Left renal pelvis (tissue), 4 donors: ENCODE measurements at places on chromosomes 1 and 21. TPM values are rescaled to one million over a fixed set of nuclear protein-coding genes. Genes with fewer than 3 reads are reported as not detected.

KRTAP20-4 gene
- polyA plus RNA-seq, result not detected

PWP2 gene
- polyA plus RNA-seq, result 2.6 TPM

ROR1 gene
- polyA plus RNA-seq, result 116 TPM

ADGRL4 gene
- polyA plus RNA-seq, result 25.5 TPM

RNF186 gene
- 0.29 TPM for polyA plus RNA-seq

AGT gene
- polyA plus RNA-seq, result 41.5 TPM

BATF3 gene
- 1.4 TPM for polyA plus RNA-seq

EXOC8 gene
- polyA plus RNA-seq, result 11.3 TPM

ST6GALNAC5 gene
- 4.4 TPM for polyA plus RNA-seq

FMOD gene
- 291 TPM for polyA plus RNA-seq

CLDN17 gene
- not detected for polyA plus RNA-seq

MYOG gene
- polyA plus RNA-seq, result 0.19 TPM

- DNase-seq, result no peak
Observed at GRCh38 chr1:119884711-119885110, 11.6 kb downstream of the ADAM30 start.

DNA sequence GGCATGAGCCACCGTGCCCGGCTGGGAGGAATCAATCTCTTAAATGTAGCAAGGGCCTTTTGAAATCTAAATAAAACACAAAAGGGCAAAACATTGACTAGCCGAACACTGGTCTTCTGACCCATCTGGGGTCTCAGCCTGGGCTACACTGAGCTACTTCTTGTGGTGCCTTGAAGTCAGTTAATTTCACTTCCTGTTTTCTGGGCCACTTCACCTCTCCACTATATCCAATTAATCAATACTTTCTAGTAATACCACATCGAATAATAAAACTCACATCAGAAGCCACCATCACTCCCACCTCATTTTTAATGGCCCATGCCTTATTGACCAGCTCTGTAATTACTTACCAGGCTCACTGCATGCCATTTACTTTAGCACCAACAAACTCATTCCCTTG, 138.0 kb upstream of the SAMSN1 start:
- DNase-seq, result no peak

DNA sequence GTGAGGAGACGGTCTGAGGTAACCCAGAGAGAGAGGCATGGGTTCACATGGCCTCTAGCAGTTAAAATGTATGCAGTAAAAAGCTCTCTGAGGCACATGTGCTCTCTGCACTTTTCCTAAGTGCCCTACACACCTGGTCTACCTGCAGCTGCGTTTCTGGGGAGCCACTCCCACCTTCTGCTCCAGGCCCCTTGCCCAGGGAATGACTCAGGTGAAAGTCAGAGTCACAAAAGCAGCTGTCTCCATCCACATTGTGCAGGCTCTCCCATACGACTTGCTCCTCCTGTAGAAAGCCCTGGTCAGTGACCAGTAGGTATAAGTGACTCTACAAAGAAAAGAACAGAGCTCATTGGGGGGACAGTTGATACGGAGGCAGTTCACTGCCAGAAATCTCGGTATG, 8.8 kb downstream of the MINDY1 start:
- no peak for DNase-seq

DNA sequence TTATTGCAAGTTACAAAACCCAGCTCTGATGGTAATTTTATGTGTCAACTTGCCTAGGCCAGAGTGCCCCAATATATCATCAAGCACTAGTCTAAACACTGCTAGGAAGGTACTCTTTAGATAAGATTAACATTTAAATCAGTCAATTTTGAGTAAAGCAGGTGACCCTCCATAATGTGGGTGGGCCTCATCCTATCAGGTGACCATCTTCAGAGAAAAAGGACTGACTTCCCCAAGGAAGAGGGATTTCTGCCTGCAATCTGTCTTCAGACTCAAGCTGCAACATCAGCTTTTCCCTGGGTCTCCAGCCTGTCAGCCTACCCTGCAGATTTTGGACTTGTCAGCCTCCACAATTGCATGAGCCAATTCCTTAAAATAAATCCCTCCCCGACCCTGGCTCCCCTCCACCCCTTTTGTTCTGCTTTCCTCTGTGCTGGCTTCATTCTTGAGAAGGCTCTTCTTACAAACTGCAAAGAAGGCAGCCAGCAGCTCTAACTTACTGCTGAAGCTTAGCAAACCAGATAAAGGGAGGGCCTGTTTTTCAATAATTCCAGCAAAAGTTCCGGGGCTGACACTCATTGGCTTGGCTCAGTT, 56.4 kb upstream of the RUNX3 start:
- no peak for DNase-seq

GRCh38 chr1:225360119-225360518, 67.7 kb downstream of the LBR start:
- no peak for DNase-seq

- DNase-seq, result no peak
Observed at GRCh38 chr1:211738096-211738690, 62.8 kb upstream of the NEK2 start.

- no peak for DNase-seq
Observed at GRCh38 chr1:1435106-1435903, at the start of gene VWA1. Gene VWA1, plus strand, starts transcription at chr1:1435690. Its CDS starts 59 bp downstream, at chr1:1435749.

GRCh38 chr1:55286856-55287602, 71.9 kb upstream of the USP24 start:
- DNase-seq, result no peak

DNA sequence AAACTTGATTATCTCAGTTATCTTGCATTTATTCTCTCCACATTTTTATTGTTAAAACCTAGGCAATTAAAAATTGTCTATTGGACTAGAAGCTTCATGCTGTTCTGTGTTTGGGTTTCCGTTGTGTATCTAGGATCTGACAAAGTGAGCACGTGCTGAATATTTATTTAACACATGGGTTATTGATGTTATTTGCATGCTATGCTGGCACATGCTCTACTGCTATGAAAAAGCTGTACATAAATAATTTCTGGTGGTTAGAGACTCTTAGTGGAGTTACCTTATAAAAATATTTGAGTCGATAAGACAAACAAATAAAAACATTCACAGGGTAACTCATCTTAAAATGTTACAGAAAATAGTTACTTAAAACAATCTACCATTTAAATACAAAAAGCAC, 1769.7 kb downstream of the MRPL39 start:
- no peak for DNase-seq

DNA sequence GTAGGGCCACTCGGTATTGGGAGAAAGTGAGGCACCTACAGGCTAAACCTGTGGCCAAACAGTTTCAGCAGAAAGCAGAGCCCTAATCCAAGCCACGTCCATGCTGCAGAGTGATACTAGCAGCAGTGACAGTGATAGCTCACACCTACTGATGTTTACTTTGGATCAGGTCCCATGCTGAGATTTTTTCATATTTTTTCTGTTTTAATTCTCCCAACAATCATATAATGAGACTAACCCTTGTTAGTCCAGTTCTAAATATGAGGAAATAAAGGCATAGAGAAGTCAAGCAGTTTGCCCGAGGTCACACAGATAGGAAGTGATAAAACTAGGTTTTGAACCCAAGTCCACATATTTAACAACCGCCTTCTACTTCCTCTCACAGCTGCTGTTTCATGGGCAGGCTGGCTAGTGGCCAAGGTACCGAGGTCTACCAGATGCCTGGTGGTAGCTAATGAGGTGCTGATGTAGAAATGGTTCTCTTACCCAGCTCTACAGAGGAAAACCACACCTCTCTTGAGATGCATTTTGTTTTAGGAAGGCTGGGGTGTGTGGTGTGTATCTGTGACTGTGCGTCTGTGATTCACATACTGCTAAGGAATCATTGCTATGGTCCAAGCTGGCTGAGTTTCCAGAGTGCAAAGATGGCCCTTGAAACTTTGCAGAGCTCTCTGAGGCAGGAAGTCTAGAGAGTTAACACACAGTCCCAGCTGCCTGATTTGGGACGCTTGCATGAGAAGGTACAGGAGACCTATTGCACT, 80.3 kb upstream of the ARTN start:
- no peak for DNase-seq

GRCh38 chr1:161045736-161046604, at the start of gene USF1:
Gene USF1, minus strand, starts transcription at chr1:161045977. Its CDS starts 2,702 bp downstream, at chr1:161043275.
- peak; percentile 94 for DNase-seq

- no peak for DNase-seq
Observed at GRCh38 chr1:220696863-220697231, 6.7 kb downstream of the C1orf115 start.

GRCh38 chr1:24027838-24028468, 47.8 kb upstream of the SRSF10 start:
- DNase-seq, result no peak

GRCh38 chr1:87706203-87706602, 377.5 kb downstream of the LMO4 start:
- no peak for DNase-seq

DNA sequence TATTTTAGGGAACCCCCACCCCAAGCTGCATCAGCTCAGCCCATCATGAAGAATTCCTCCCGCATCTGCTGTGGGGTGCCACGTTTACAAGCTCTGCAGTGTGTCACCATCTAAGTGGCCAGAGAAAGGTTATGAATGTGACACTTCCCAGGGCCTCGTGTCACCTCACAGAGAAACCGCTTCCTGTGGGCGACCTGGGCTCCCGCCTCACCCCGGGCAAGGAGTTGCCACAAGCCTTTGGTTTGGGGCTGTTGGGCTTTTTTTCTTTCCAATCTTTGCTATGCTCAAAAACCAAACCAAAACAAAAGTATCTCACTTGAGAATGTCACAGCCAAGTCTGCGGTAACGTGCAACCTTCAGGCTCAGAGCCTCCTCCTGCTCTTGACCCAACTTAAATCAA, 82.1 kb upstream of the ARHGEF16 start:
- no peak for DNase-seq

- DNase-seq, result no peak
Observed at GRCh38 chr21:35974775-35975174, 85.6 kb downstream of the SETD4 start.

DNA sequence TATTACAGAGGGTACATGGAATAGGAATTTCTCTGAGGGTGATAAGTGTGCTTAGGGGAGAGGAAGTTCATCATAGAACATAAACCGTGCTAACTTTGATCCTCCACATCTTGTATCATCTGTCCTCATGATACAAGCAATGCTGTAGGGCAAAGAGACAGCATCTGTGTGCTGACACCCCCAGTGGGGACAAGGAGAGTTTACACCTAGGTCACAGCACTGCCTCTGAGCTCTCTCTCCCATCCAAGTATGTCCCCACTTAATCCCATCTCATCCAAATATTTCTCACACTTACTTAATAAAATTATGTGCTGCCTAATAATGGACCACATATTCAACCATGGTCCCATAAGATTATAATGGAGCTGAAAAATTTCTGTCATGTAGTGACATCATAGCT, 4.3 kb upstream of the TEDDM1 start:
- no peak for DNase-seq

GRCh38 chr1:202349206-202349928, 868 bp downstream of the PPP1R12B start:
- no peak for DNase-seq

GRCh38 chr1:199279872-199280645, 641.2 kb downstream of the PTPRC start:
- no peak for DNase-seq

GRCh38 chr1:206633708-206634121, 1.6 kb upstream of the DYRK3 start:
- no peak for DNase-seq

- DNase-seq, result no peak
Observed at GRCh38 chr1:32894019-32894600, 7.1 kb downstream of the TMEM54 start.

DNA sequence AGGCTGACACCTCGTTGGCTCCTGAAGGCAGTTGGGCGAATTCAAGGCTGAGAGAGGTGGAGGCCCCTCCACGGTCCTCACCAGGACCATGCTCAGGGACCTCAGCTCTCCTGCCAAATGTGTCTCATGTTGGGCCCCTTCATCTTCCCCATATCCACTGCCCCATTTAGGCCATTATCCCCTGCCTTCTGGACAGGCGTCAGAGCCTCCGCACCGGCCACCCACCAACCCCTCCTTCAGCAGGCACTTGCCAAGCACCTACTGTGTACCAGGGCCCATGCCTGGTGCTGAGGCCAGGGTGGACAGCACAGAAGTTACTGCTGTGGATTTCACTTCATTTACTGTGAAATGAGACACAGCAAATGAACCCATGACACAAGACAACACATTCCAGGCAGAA, 325.8 kb downstream of the MATN1 start:
- DNase-seq, result no peak

GRCh38 chr1:208343226-208343625, 99.0 kb upstream of the PLXNA2 start:
- DNase-seq, result no peak

DNA sequence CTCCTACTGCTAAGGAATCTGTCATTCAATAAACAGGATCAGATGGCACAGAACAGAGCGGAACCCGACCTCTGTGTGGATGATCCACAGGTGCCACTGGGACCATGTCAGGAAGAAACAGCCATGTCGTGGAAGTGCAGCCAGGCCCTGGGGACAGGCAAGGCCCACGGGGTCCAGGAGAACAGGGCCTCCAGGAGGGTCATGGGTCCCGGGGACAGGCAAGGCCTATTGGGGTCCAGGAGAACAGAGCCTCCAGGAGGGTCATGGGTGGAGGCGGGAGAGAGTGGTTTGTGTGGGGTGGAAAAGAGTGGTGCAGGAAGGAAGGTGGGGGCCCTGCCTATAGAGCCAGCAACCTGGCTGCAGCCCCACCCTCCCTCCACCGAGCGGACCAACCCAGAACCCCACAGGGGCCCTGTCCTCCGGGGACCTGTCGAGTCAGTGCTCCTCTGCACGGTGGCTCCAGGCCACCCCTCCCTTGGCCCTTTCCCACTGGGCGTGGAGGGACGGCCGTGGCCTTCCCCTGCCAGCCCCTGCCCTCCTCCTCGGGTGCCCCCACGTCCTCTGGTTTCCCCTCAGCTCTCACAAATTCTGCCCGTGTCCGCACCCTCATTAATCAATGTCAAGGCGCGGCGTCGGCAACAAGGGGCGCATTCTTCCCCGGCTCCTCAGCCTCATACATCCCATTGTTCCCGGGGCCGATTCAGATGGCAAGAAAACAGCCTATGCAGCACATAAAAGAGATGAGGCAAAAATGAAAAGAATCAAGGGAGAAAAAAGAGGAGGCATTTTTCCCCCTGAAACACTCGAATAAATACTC, 146.4 kb downstream of the PRDM16 start:
- no peak for DNase-seq

- no peak for DNase-seq
Observed at GRCh38 chr21:36400719-36401118, 15.5 kb downstream of the CHAF1B start.

DNA sequence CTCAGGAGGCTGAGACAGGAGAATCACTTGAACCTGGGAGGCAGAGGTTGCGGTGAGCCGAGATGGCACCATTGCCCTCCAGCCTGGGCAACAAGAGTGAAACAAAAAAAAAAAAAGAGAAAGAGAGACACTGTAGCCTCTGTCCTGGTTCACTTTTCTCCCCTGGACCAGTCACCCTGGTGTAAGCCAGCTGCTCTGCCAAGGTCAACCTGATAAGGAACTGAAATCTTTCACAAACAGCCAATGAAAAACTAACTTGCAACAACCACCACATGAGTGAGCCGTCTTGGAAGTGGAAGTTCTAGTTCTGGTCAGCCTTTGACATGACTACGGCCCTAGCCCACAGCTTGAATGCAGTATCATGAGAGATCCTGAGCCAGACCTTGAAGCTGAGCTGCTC, 36.8 kb upstream of the CXADR start:
- no peak for DNase-seq
